Frontal cortex (tissue), 4 donors: ENCODE measurements at places on chromosomes 6 and 20. TPM values are rescaled to one million over a fixed set of nuclear protein-coding genes. Genes with fewer than 3 reads are reported as not detected.

Gene SPEF1
- 0.41 TPM for total RNA-seq

Gene FAM83C
- total RNA-seq, result not detected

GRCh38 chr6:11769244-11769643, 9.4 kb downstream of the ADTRP start:
- no peak for DNase-seq

Gene SLC29A1
- 3.7 TPM for total RNA-seq

- no peak for DNase-seq
Observed at GRCh38 chr20:50368813-50369224, 141.4 kb upstream of the PTPN1 start.

- no peak for DNase-seq
Observed at GRCh38 chr6:11460837-11461661, 76.5 kb upstream of the TMEM170B start.

DNA sequence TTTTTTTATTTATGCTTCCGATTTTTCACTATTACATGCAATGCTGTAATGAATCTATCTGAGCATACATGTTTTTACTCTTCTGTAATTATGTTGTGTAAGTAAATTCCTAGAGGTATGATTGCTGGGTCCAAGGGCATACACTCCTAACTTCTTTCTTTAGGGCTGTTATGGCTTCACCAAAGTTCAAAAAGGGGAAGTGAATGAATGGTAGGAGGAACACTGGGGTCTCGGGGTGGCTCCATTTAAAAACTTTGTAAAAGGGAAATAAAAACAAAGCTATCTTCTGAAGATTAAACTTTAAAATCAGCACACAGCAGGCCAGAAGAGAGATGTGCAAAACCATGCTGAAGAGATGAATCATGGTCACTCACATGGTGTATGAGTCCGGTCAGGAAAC, 289.1 kb upstream of the SUPT3H start:
- DNase-seq, result no peak

Gene ARHGAP18
- 10.2 TPM for total RNA-seq

DNA sequence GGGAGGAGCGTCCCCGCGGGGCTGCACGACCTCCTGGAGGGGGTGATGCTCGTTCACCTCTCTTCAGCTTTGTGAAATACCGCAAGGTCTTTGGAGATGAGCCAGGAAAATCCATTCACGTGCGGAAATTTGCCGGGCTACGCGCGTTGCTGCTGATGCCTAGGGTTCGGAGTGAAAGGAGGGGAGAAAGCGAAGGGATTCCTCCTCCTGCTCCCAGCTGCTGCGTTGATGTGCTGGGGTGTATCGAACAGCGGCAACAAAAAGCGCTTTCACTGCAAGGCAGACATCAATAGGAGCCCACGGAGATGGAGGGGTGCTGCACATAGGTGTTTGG, 391 bp upstream of the B3GAT2 start:
- no peak for DNase-seq

Gene PBOV1
- not detected for total RNA-seq

DNA sequence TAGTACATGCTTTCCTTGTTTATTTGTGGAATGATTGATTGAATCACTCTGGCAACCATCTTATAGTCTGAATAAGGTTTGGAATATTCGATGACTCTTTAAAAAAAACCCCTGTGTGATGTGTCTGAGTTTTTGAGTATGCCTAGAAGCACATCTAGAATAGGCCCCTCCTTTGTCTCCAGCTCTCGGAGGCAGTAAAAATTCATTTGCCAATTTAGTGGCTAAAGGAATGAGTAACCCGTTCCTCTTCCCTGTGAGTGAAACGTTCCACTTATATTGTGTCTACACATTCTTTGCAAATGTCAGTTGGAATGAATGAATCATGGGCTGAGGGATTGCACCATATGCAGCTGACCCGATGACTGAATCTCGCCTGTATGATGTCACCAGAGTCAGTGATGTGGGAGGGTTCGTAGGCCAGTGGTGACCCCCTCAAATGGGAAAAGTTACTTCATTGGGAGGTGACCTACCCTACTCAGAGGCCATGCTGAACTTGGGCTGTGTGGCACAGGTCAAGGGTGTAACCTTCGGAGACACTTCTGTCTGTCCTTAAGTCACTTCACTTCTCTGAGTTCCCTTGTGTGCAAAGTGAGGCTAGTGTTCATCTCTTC, 21.6 kb downstream of the MOCS3 start:
- DNase-seq, result no peak

DNA sequence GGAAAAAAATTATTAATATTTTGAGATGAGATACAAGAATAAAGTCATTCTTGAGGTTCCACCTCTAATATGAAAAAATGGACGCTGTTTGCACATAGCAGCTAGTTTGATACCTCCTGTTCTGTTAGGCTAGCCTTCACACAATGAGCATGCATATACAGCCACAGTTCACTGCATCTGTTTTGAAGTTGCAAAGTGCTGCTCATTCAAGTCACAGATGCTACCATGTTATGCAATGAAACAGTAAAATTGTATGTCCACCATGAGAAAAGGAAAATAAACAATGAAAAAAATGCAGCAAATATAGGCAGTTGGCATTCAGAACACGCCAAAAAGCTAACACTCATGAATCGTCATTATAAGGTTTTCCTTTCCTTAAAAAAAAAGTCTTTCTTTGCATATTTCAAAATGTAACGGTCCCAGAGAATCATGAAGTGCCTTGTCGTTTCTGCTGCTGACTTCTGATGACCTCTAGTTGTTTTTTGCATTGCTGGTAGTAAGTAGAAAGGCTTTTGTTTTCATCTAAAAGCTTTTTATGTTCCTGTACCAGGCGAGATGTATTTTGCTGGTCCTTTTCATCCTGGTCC, 70.7 kb downstream of the MAP3K7 start:
- no peak for DNase-seq

DNA sequence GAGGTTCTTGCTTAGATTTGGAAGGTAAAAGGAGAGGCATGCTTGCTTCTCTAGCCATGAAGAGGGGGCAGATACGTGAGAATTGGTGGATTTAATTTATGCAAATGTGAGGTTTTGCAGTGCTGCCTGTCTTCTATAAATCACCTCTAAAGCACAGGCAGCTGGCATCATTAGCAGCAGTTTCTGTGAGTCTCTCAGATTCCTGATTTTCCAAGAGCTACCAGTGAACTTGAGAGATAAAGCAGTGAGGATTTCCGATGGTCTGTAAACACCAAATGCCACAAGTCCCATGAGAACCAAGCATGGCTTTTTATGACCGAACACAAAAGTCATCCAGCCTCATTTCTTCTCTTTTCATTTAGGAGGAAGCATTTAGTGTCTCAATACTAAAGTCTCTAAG, 3.2 kb upstream of the SIRPB2 start:
- DNase-seq, result no peak

Gene SAMHD1
- 48.5 TPM for total RNA-seq

Gene CD93
- 10.6 TPM for total RNA-seq

- DNase-seq, result no peak
Observed at GRCh38 chr20:2874456-2874855, 1.2 kb downstream of the PTPRA start.

Gene C6orf132
- total RNA-seq, result under 0.01 TPM

Gene BMP5
- 3.3 TPM for total RNA-seq

GRCh38 chr20:19964289-19965265, 52.6 kb upstream of the NAA20 start:
- no peak for DNase-seq

GRCh38 chr20:42435230-42435629, 754.5 kb downstream of the PTPRT start:
- no peak for DNase-seq

Gene TRIM40
- not detected for total RNA-seq

GRCh38 chr6:22878324-22878701, 308.9 kb downstream of the HDGFL1 start:
- no peak for DNase-seq

DNA sequence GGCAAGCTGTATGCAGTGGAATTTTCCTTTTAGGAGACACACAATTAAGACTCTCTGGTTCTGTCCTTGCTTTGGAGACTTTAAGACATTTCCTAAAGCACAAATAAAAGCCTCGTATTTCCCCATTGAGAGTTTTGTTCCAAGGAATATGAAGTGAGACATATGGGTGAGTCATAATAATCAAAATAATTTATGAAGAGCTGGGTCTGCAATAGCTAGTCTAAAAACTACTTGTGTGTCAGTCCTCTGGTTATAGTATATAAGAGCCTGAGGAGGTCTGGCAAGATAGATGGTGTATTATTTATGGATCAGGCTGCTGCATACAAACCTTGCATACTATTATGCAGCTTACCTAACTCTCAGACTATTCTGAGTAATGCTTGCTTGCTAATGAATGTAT, 142.6 kb downstream of the ADGRG6 start:
- DNase-seq, result no peak

Gene SAPCD1
- total RNA-seq, result 0.82 TPM

DNA sequence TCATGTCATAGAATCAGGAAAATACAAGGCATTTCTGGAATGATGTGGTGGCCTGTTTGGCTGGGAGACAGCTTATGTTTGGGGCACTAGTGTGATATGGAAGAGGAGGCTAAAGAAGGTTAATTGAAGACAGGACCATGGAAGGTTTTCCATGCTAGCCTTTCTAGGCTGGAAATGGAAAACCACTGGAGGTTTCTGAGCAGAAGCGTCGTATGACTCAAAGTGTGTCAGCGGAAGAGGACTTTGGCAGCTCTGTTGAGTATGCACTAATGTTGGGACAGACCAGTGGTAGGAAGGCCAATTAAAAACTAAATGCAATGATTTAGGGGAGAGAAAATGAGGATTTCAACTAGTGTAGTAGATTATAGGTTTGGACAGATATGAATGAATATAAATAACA, 413.1 kb downstream of the PLCB1 start:
- DNase-seq, result no peak

DNA sequence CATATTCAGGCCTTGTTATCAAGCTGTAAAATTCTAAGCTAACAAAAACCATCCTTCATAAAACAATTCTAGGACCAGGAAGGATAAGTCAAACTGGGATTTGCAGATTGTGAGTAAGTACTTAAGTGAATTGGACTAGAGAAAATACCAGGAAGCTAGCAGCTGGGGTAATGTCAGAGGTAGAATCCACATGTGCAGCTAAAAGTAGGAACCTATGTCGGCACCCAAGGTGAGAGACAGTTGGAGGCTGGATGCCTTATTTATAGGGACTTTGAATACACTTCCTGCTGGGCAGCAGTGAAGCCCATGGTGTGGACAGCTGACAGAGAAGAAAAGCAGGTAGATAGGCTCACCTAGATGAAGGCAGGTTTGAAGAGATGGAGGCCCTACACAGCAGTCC, 127.3 kb downstream of the FLRT3 start:
- DNase-seq, result no peak

Gene VGLL2
- not detected for total RNA-seq

- no peak for DNase-seq
Observed at GRCh38 chr6:89323511-89323971, 8.4 kb upstream of the GABRR2 start.

Gene CDSN
- not detected for total RNA-seq

Gene MOCS1
- 5.7 TPM for total RNA-seq

DNA sequence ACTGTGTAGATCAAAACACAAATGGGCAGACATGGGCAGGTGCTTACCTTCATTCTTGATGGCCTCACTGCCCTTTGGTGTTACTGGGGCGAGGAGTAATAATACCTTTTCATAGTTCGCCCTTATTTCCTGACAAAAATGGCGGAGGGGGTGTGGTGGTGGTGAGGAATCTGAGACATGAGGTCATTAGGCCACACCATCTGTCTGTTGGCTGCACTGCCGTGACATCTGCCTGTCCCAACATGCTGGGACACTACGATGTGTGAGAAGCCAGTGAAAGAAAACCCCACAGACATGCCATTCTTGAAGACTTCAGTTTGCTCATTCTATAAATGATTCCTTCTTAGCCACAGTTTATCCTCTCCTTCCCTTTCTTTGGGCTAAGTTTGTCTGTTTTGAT, 13.4 kb upstream of the MAPRE1 start:
- no peak for DNase-seq

Gene TENT5A
- total RNA-seq, result 4.1 TPM

Gene ADGB
- total RNA-seq, result under 0.01 TPM

DNA sequence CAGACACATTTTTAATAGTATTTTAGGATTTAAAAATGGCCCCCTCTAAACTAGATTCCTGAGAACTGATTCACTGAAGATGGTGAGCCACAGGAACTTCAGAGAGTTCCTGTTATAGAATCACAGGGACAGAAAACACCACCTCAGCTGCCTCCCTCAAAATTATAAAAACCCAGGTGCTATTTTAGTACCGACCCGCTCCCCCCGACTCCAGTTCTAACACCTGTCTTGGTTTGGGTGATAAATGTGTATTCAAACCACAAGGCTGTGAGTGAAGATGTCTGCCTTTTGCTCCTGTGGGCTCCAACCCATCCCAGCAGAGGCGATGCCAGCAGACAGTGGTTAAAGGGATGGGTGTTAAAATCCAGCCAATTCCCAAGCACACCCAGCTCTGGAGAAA, 127.4 kb upstream of the LY86 start:
- no peak for DNase-seq

DNA sequence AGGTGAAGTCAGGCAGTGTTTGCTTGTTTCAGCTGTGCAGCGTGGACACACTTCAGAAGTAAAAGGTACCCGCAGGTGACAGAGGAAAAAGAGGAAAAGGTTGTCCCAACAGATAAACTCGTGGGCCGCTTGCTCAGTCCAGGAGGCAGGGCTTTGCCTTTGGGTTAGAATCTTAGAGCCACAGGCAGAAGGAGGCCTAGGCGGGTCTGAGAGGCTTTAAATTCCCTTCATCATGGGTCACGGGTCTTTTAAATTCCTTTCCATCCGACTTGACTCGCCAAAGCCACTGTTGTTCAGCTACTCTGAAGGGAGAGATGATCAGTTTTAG, 48.2 kb downstream of the AGPAT4 start:
- no peak for DNase-seq

DNA sequence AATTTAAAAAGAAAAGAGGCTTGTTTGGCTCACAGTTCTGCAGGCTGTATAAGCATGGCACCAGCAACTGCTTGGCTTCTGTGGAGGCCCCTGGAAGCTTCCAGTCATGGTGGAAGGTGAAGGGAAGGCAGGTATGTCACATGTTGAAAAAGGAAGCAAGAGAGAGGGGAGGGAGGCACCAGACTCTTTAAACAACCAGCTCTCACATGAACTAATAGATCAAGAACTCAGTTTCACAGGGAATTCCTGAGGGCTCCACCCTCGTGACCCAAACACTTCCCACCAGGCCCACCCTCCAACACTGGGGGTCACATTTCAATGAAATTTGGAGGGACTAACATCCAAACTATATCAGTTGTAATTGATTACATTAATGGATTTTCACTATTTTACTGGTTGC, 127.9 kb upstream of the MLIP start:
- no peak for DNase-seq

Gene GPLD1
- 10.6 TPM for total RNA-seq

DNA sequence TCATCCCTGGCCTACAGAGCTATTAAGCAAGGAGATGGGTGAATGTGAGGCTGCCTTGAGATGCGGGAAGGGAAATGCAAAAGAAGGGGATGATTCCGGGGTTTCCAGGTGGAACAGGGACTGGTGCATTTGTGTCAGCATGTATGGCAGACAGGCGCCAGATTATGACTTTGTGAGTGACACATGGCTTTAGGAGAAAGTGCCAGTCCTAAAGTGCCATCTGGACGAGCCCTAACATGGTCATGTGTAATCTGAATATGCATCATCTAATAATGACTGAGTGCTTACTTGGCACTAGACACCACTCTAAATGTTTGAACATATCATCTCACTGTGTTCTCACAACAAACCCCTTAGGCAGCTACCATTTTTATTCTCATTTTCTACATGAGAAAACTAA, 195.0 kb upstream of the TSHZ2 start:
- no peak for DNase-seq

Gene ULBP3
- 11.8 TPM for total RNA-seq

- no peak for DNase-seq
Observed at GRCh38 chr6:155872961-155873360, 417.3 kb upstream of the NOX3 start.
